ENCODE measurements at places on chromosomes 1 and 21.
A peak's percentile ranks its signal among the peaks of the same experiment; 100 is the strongest.

GRCh38 chr21:42836767-42837301, 42.5 kb downstream of the WDR4 start:
- DNase-seq: peak; percentile 58

DNA sequence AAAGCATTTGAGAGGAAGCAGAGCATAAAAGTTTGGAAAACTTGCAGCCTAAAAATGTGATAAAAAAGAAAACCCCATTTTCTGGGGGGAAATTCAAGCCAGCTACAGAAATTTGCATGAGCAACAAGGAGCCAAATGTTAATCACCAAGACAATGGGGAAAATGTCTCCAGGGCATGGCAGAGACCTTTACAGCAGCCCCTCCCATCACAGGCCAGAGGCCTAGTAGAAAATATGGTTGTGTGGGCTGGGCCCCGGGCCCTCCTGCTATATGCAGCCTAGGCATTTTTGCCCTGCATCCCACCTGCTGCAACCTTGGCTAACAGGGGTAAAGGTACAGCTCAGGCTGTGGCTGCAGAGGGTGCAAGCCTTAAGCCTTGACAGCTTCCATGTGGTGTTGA, 299.6 kb upstream of the NCAM2 start:
- no peak for DNase-seq

DNA sequence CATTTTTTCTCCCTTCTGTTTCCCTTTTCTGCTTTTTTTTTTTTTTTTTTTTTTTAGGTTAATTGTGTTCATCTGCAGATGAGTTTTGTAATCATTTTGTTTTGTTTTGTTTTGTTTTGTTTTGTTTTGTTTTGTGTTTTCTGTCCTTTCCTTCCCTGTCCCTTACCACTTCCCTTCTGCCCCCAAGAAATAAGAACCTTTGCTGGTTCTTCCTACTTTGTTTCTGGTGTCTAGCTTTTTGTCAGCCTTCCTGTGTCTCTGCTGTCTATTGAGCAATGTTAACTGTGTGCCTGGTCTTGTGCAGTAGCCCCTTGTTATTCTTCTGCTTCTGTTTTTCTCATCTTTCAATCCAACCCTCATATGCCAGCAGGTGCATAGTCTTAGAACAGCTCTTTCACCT, 46.0 kb downstream of the MPZL1 start:
- DNase-seq: no peak

DNA sequence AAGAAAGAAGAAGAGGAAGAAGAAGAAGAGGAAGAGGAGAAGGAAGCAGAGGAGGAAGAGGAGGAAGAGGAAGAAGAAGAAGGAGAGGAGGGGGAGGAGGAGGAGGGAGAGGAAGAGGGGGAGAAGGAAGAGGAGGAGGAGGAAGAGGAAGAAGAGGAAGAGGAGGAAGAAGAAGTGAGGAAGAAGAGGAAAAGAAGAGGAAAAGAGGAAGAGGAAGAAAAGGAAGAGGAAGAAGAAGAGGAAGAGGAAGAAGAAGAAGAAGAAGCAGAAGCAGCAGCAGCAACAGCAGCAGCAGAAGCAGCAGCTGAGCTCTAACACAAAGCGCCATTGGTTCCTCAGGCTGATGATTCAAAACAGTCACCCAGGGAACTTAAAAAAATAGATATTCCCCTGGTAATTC, 34.0 kb downstream of the DNAI4 start:
- DNase-seq: no peak

GRCh38 chr1:206736878-206737728, 33.5 kb upstream of the IL19 start:
- DNase-seq: no peak

DNA sequence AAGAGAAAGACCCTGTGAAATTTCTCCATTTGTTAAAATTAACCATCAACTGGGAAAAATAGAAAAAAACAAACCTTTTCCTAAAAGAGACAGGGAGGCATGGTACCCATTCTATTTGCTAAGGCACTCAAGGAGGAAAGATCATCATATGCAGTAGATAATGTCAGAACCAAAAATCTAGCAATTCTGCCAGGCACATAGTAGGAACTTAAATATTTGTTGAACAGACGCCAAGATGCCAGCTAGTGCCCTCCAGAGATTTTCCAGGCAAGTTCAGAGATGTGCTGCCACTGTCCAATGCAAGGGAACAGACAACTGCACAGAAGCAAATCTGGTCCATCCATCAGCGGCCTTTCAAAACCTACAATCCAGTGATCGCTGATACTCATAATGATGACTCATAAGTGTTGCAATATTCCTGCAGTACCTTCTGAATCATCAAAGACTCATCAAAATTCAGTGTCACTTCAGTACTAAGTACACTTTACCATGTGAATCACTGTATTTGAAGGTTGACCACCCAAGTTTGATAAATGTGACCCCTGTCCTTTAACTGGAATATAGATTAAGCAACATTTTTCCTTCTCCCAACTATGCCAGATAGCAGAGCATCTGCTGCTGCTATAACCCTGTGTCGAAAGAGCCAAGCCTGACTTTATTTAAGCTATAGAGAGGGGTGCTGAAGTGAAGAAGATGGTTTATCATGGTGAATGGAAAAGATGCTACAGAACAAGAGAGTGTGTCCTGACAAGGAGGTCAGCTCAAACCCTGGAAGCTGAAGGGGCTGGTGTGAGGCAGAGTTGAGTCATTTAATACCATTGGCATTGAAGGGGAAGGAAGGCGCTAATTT, 99.1 kb downstream of the MT1HL1 start:
- no peak for DNase-seq

- DNase-seq: no peak
Observed at GRCh38 chr1:226884116-226884625, 13.8 kb downstream of the PSEN2 start.

DNA sequence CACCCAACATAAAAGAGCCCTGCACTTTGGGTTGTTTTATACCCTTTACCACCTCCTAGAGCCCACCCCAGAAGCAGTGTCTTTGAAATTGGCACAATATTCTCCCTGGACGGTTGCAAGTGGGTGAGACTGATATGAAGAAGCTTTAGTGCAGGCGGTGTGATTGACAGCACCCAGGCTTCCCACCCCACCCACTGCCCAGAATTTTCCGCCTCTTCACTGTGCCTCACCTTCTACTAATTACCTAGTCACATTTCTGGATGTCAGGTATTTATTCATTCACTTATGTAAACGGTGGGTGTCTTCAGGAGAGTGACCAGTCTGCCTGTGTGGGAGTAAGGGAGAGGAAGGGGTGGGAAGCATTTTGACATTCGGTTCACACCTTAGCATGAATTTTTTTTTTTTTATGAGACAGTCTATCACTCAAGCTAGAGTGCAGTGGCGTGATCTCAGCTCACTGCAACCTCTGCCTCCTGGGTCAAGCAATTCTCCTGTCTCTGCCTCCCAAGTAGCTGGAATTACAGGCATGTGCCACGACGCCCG, 1.7 kb upstream of the FAM89A start:
- DNase-seq: no peak

DNA sequence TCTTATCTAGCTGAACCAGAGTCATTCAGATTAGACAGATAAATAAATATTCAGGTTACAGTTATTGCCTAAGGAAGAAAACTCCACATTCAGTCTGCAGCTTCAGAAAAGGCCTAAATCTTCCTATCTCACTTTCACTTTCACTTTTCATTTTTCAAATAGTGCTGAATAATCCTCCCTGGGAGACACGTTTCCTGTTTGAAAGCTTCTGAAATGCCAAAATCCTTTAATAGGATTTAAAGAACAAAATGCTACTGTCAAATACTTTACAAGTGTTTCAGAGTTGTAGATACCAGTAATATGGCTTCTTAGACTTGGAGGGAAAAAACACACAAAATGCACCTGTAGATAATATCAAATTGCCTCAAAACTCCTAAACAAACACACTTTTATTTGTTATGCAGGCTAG, 3.9 kb downstream of the PSMB2 start:
- no peak for DNase-seq

- DNase-seq: no peak
Observed at GRCh38 chr1:183209533-183210158, 23.6 kb downstream of the LAMC2 start.

- DNase-seq: no peak
Observed at GRCh38 chr1:92411511-92411910, 75.2 kb downstream of the GFI1 start.

- DNase-seq: peak; percentile 77
Observed at GRCh38 chr1:17405898-17406759, 33.3 kb downstream of the RCC2 start.

DNA sequence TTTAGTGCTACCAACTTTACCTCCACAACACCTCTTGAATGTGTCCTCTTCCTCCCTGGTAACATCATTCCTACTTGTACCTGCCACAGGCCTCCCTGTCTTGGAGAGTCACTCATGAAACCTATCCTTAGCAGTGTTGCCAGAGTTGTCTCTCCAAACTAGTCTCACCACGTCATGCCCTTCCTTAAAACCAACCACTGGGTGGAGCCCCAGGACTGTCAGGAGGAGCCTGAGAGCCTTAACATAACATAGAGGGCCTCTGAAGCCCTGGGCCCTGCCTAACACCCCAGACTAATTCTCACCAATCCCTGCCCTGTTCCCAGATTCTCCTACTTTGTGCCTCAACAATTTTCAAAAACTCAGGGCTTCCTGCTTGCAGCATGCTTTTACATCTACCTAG, 65.3 kb downstream of the ZNF697 start:
- DNase-seq: no peak

GRCh38 chr1:201136355-201137023, 9.5 kb upstream of the ASCL5 start:
- no peak for DNase-seq
